Suprapubic skin (tissue), 4 donors: ENCODE measurements at places on chromosomes 7 and 10.

GRCh38 chr7:24521917-24522623, 51.2 kb upstream of the PALS2 start:
- no peak for DNase-seq

GRCh38 chr10:108388706-108389105, 1224.2 kb upstream of the SORCS1 start:
- no peak for DNase-seq

- DNase-seq = no peak
These were observed 56.5 kb downstream of the LYZL1 start for GRCh38 chr10:29345144-29345909.

DNA sequence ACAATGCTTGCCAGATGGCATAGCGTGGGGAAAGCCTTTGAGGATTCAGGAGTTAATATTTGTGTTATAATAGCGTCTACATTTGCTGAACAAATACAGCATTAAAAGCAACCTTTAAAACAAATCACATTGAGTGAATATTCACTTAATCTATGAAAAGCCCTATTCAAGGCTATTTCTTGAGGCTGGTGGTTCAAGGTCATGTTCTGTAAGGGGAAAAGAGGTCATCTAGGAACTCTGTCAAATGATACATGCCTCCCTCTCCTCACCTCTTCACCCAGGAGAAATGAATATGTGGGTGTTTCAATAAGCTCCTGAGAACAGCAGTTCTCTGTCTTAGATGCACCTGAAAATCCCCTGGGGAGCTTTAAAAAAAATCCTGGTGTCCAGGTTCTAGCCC, 303.0 kb downstream of the ELMO1 start:
- DNase-seq = no peak

- DNase-seq = no peak
These were observed 141.7 kb downstream of the TWIST1 start for GRCh38 chr7:18975689-18976280.

DNA sequence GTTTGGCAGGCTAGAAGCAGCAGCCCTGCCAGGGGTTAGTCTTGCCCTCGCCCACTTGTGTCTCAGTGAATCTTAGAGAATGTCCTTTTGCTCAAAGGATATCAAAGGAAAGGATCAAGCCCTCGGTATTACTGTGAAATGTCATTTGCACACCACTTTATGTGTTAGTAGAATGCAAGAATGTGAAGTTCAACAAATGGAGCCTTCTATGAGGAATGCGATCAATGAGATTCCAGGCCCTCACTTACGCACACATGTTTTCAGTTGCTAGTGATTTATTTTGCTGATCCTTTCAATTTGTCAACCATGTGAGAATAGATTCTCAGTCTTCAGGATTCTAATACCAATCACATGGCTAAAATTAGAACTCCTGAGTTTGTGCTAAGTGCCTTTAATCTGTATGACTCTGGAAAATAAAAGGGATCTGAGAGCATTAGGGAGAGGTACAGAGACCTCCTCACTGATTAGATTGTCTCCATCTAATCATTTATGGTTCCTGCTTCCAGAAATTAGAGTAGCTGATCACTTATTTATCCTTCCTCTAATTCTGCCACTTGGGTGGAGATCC, 123.0 kb upstream of the SP4 start:
- no peak for DNase-seq

- peak; percentile 1 for DNase-seq
These were observed 1.2 kb upstream of the FAM241B start for GRCh38 chr10:69628891-69629290.

DNA sequence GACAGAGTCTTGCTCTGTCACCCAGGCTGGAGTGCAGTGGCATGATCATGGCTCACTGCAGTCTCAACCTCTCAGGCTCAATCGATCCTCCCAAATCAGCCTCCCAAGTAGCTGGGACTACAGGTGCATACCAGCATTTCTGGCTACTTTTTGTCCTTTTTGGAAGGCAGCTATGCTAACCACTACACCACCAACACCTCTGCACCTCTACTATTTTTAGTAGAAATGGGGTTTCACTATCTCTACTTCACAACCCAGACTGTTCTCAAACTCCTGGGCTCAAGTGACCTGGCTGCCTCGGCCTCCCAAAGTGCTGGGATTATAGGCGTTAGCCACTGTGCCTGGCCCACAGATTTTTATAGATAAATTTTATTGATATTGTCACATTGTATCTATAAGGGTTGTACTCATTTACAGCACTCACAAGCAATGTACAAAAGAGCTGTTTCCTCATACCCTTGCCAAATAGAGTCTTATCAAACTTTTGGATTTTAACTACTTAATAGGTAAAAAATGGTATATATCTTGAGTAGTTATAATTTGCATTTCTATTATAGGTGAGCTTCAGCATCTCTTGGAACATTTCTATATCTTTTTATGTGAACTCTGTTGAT, 23.7 kb downstream of the PRR15 start:
- DNase-seq = no peak

DNA sequence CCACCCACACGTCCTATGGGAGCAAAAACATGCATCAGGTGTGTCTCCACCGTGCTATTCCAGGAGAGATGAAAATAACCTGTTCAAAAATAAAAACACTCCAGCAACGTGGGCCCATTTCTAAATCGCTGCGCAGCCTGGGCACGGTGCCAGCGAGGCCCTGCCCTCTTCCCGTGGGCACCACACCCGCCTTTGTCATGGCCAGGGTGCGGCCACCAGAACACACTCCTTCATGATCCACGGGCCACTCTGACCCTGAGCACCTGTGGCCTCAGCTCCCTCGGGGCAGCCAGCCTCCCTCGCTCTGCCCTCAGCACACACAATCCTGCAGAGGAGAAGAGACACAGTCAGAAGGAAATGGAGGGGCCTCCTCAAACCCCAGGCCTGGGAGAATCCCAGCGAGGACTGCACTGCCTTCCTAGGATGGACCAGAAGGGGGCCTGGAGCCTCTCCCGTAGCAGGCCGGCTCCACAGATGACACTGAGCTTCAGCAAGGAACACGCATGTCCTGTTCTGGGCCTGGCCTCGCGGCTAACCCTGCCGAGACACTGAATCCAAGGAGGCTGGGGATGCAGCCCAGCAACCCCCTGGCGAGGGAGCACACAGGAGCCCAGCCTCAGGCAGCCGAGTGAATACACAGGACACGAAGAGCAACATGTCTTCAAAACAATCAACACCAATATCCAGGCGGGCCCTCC, 169.0 kb downstream of the MAD1L1 start:
- no peak for DNase-seq
